Frontal cortex (tissue), 4 donors: ENCODE measurements at places on chromosomes 2 and 18.

GRCh38 chr2:215880970-215881369 is 132.4 kb downstream of the MREG start:
- no peak for DNase-seq

- DNase-seq = no peak
Observed at GRCh38 chr2:105852066-105852465, 107.4 kb downstream of the NCK2 start.

- DNase-seq = no peak
Observed at GRCh38 chr18:78757014-78757413, 222.6 kb upstream of the SALL3 start.

DNA sequence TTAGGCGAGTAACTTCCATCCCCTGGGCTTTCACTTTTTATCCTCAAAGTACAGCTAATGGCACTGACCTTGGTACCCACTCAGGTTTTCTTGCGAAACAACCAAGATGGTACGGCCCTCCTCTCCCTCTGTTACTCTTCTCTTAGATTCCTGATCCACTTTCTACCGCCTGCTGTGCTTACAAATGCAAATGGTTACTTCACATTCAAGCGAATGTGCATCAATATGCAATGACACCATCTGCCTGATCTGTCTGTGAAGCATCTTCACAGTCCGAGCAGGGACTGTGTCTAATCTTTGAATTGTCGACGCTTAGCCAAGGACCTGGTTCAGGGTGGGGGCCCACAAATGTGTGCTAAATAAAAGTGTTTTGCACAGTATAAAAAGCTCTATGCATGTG is 112.2 kb downstream of the TRIB2 start:
- no peak for DNase-seq

- no peak for DNase-seq
Observed at GRCh38 chr2:216448829-216449228, 36.5 kb downstream of the SMARCAL1 start.

DNA sequence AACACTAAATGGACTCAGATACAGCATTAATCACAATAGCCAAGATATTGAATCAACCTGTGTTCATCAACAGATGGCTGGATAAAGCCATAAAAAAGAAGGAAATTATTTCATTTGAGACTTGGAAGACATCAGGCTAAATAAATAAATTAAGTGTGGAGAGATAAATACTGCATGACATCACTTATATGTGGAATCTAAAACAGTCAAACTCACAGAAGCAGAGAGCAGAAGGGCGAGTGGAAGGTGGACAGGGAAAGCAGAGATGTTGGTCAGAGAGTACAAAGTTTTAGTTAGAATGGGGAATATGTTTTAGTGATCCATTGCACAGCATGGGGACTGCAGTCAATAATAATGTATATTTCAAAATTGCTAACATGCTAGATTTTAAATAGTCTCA is 207.2 kb downstream of the VAPA start:
- DNase-seq = no peak

- DNase-seq = no peak
Observed at GRCh38 chr2:233672886-233673285, 1.2 kb downstream of the UGT1A9 start.

GRCh38 chr2:30708491-30709290 is 98.6 kb downstream of the CAPN13 start:
- DNase-seq = no peak

DNA sequence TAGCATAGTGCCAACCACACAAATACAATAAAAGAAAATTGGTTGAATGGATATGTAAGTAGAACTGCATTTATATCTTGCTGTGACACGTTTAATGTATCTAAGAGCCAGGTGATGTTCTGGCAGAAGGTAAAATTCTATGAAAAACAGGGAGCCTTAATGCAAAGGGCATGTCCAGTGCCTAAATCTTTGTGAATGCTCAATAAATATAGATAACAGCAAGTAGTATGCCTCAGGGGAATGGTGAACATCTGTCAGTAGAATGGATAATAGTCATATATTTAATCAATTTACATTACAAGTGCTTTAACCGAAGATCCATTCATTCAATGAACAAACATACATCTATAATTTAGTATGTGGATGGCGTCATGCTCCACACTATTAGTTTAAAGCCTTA is 43.7 kb upstream of the NYAP2 start:
- DNase-seq = no peak

GRCh38 chr2:5740053-5740452 is 47.9 kb downstream of the SOX11 start:
- DNase-seq = no peak

GRCh38 chr2:12212841-12213597 is 466.6 kb downstream of the LPIN1 start:
- no peak for DNase-seq

DNA sequence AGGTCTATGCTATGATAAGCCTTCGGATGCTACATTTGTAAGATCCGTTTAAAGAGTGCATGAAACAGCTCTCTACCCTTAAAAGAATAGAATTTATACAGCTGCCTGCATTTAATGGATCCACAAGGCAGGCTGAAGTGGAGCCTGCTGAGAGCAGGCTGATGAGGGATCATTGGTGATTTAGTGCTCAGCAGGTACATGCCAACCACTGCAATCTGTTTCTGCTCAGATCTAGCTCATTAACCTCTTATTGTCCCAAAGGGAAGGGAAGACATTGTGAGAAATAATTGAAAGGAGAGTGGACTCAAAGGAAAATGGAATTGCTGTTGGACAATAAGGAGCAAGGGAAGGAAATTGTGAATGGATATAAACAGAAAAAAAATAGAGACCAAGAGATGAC is 822.6 kb downstream of the TRIB2 start:
- DNase-seq = no peak

DNA sequence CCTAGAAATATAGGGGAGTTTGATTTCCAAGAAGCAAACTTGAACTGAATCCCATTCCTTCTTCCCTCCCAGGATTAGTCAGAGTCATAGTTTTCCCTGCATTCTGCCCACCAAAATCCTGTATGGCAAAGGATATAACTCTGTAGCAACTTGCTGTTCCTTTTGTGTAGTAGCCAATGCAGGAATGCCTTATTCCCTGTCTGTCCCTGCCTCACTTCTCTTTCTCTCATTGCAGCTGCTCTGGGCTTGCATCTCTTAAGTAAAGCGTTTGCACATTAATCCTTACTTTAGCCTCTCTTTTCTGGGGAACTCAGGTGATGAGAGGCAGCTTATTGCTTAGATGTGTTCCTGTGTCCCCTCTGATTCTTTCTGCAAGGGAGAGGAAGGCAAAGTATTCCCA is 333.1 kb upstream of the VWC2L start:
- no peak for DNase-seq

- no peak for DNase-seq
Observed at GRCh38 chr2:110881908-110882307, 149.5 kb downstream of the ACOXL start.

DNA sequence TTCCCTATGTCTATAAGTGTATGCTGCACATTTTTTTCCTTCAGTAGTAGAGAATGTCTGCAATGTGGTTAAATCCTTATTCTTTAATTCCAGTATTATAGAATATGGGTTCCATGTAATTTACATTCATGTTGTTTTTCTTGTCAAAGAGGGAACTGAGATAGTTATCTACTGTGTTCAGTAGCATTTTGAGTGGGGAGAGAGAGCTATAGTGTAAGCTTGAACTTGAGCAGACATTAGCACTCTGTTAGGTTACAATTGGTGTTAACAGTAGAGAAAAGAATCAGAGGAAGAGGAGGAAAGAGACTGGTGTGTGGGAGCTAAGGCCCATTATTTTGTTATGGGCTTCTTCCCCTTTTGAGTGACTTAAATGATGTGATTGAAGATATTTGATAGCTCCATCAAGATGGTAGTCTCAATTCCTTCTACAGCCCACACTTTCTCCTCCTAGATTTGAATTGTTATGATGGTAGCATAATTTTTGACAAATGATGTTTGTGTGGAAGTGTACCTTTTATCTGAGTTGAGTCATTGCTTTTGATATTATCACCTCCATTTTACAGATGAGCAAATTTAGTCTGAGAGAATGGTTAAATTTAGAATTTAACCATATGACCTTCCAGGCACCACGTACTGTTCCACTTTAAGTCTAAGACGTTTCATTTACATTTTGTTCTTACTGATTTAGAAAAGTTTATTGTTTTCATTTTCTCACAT is 71.3 kb downstream of the FMNL2 start:
- DNase-seq = no peak

- no peak for DNase-seq
Observed at GRCh38 chr2:101909760-101910159, 82.0 kb upstream of the IL1R2 start.

DNA sequence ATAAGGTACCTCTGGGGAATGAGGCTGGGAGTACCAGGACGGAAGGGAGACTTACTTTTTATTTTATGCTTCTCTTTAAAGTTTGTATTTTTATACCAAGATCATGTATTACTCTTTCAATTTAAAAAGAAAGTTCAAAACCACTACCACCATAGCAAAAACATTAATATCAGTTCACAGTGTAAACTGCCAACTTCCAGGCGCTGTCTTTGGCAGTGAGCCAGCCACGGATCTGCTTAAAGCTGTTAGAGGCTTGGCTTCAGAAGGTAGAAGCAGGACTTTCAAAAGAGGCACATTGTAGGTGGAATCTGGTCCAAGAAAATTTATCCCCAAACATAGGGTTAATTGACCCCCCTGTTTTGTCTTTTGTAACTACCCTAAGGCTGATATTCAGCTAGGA is 74.8 kb downstream of the B3GNT2 start:
- DNase-seq = no peak

- DNase-seq = no peak
Observed at GRCh38 chr2:31255911-31256571, 22.1 kb downstream of the EHD3 start.

- no peak for DNase-seq
Observed at GRCh38 chr2:151175864-151176263, 85.8 kb downstream of the RBM43 start.

DNA sequence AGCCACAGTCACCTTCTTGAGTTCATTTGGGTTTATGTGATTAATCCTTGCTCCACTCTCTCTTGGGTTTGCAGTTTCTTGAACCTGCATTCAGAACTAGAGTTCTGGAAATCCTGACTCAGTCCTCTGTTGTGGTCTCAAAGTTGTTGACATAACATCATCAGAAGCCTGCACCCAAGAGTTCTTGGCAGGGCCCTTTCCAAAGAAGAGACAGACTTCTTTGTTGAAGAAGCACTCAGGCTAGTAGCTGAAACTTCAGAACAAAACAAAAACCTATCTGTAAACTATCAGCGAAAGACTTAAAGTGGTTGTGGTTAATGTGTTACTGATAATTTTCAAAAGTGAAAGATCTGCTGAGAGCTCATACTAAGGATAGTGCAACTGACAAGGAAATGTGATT is 120.8 kb downstream of the FAM168B start:
- DNase-seq = no peak

GRCh38 chr2:148930046-148930775 is 55.2 kb downstream of the KIF5C start:
- no peak for DNase-seq

DNA sequence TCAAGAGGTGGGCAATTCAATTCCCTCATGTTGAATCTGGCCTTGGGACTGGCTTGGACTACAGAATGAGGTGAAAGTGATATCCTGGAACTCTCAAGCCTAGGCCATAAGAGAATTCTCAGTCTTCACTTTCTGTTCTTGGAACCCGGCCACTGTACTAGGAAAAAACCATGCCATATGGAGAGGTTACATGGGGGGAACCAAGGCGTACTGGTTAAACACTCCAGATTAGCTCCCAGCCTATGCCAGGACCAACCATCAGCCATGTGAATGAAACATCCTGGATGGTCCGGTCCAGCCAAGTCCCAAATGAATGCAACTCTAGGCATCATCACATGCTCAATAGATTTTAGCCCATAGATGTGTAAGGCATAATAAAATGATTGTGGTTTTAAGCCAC is 56.4 kb downstream of the ZNF385B start:
- no peak for DNase-seq

- no peak for DNase-seq
Observed at GRCh38 chr2:179843541-179843940, 17.9 kb downstream of the ZNF385B start.

- no peak for DNase-seq
Observed at GRCh38 chr2:189097934-189098333, 81.6 kb downstream of the COL5A2 start.
